ENCODE measurements at places on chromosomes 5 and 9. TPM values are rescaled to one million over a fixed set of nuclear protein-coding genes. Genes with fewer than 3 reads are reported as not detected.

DNA sequence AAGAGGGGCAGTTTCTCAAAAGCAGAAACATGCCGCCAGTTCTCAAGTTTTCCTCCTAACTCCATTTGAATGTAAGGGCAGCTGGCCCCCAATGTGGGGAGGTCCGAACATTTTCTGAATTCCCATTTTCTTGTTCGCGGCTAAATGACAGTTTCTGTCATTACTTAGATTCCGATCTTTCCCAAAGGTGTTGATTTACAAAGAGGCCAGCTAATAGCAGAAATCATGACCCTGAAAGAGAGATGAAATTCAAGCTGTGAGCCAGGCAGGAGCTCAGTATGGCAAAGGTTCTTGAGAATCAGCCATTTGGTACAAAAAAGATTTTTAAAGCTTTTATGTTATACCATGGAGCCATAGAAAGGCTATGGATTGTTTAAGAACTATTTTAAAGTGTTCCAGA, 142.8 kb downstream of the NTRK2 start:
- H3K27me3 ChIP-seq = no peaks in the 10 kb centered on the region
- DNase-seq = no peak
- no peaks in the 10 kb centered on the region for H3K4me1 ChIP-seq
- H3K27ac ChIP-seq = no peak overlapping the region
- no peaks in the 10 kb centered on the region for H3K36me3 ChIP-seq

DNA sequence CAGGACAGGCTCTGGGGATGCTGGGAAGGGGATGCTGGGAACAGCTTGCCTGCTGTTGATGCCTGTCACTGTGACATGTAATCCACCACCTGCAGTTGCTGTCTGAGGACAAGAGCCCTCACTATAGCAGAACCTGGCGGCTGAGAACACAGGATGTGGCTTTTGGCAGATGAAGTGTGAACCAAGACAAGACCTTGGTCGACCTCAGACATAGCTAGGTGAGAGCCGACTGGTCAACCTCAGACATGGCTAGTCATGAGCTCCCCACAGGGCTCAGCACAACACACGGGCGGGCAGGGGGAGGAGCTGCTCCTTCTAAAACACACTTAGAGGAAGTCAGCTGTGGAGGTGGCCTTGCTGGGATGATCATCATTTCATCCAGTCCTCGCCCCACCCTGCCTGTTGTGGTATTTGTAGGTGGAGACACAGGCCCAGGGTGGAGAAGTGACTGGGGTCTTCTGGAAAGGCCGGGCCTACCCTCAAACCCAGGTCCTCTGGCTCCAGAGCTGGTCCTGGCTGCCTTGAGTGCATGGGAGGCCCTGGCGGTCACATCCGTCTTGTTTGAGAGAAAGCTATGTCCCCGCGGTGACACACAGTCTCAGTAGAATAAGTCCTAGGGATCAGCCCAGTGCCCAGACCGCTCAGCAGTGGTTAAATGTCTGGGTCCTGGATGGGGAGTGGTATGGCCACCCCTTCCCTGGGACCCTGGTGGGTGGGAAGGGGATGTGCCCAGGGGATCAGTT, 6.1 kb downstream of the SUSD3 start:
- H3K4me3 ChIP-seq = no peak overlapping the region
- DNase-seq = no peak
- H3K4me1 ChIP-seq = no peaks in the 10 kb centered on the region
- no peak overlapping the region for H3K27ac ChIP-seq
- no peaks in the 10 kb centered on the region for H3K27me3 ChIP-seq

GRCh38 chr9:68739621-68740174, 34.7 kb downstream of the PIP5K1B start:
- no peaks in the 10 kb centered on the region for H3K4me1 ChIP-seq
- H3K4me3 ChIP-seq = no peak overlapping the region
- H3K36me3 ChIP-seq = no peaks in the 10 kb centered on the region
- peak overlapping the region; percentile 0 for H3K27ac ChIP-seq
- H3K27me3 ChIP-seq = no peaks in the 10 kb centered on the region

- no peak overlapping the region for H3K4me3 ChIP-seq
- H3K4me1 ChIP-seq = no peaks in the 10 kb centered on the region
- H3K27ac ChIP-seq = no peak overlapping the region
- H3K27me3 ChIP-seq = no peaks in the 10 kb centered on the region
These were observed 69.4 kb downstream of the TRPC7 start for GRCh38 chr5:136295914-136296313.

GRCh38 chr5:43020399-43020746, 19.7 kb downstream of the ANXA2R start:
- peak overlapping the region; percentile 78 for H3K27ac ChIP-seq
- no peaks in the 10 kb centered on the region for H3K36me3 ChIP-seq
- H3K4me3 ChIP-seq = peak overlapping the region; percentile 53
- peaks cover 31% of the 10 kb centered on the region for H3K27me3 ChIP-seq
- H3K4me1 ChIP-seq = peaks cover 17% of the 10 kb centered on the region

DNA sequence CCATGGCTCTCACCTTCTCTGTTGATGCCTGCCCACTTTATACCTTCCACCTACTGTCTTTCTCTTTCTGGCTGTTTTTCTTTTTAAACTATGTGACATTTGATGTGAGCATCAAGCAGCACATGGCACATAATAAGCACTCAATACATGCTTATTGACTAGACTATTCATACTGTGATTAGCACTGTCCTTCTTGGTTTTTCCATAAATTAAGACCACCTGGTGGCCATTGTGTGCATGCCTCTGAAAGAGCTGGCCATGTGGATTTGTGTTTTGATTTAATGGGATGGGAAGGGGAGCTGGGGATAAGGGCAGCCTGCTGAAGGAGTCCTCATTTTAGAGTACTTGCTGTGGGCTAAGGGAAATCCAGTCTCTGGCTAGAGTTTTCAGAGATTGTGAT, 79.4 kb downstream of the ARHGEF28 start:
- no peak overlapping the region for H3K4me3 ChIP-seq
- DNase-seq = no peak
- no peaks in the 10 kb centered on the region for H3K27me3 ChIP-seq
- H3K36me3 ChIP-seq = no peaks in the 10 kb centered on the region
- H3K27ac ChIP-seq = no peak overlapping the region

DNA sequence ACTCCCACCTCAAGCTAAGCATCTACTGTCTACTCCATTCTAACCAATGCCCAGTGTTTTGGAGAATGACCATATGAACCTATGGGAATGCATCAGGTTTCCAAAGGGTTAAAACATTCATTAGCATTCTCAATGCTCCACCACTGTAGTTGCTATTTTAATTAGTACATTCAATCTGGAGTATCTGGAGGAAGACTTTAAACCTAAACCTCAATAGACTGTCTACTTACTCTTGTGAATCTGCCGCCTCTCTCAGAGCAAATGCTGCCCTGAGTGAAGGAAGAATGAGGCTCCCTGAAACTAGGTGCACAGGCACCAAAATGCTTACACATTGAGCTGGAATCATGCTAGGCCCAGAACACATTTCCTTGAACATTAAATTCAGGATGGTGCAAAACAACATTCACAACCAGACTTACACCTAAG, 2.0 kb downstream of the ENC1 start:
- H3K36me3 ChIP-seq = no peaks in the 10 kb centered on the region
- H3K4me1 ChIP-seq = peaks cover 22% of the 10 kb centered on the region
- H3K4me3 ChIP-seq = peak overlapping the region; percentile 71

DNA sequence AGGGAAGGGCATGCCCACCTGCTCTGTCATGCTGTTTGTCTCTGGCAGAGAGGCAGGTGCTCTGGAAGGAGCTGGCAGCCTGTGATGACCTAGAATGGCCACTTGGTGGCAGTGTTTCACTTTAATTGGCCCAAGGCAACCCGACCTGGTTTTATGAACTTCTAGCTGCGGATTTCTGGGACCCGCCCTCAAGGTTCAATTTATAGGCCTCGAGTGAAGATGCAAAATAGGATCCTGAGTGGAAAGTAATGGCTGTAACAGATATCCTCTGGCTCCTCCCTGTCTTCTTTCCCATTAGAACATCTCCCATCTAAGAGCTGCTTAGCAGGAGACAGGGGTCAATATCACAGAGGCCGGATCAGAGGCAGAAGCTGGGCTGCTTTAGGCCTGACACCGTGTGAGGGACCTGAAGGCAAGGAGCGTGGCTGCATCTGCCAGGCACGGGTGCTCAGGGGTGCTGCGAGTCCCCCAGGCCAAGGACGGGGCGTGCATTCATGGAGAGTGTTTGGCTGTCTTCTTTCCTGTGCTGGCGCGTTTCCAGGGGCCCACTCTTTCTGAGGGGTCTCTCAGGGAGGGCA, 56.7 kb upstream of the SLC28A3 start:
- peak; percentile 73 for DNase-seq
- H3K4me3 ChIP-seq = no peak overlapping the region
- no peaks in the 10 kb centered on the region for H3K36me3 ChIP-seq
- no peaks in the 10 kb centered on the region for H3K4me1 ChIP-seq
- peaks cover 4% of the 10 kb centered on the region for H3K27me3 ChIP-seq
- H3K27ac ChIP-seq = no peak overlapping the region

DNA sequence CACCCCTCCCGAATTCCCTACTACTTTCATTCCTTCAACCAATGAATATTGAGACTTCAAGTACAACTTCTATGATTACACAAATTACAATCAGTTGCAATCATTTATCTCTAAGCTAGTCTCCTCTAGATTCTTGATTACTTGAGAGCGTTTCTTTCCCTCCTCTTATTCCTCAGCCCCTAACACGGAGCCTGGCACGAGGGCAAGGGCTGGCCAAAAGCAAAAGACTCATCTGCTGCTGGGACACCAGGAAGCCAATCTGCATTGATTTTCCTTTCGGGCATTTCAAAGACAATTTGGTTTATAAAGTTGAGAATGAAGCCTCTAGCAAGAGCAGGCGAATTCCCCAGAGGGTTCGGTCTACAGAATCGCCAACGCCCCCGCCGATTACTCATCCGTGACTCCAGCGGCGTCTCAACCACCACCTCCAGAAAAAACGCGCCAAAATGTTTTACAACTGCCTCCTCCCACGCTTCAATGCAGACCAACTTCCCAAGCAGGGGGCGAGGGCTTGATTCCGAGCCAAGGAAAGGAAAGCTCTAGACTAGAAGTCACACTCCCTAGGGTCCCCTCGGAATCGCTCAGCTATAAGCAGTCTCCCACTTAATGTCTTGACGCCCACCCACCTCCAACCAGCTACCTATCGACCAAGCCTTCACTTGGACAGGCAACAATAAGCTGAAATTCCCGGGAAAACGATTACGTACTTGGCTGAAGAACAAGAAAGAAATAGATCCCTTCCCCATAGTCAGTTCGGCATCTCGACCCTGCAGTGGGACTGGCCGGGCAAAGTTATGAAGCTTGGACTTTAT, 1.5 kb downstream of the PCSK1 start:
- no peak for DNase-seq
- no peaks in the 10 kb centered on the region for H3K4me1 ChIP-seq
- H3K27me3 ChIP-seq = peaks cover 32% of the 10 kb centered on the region
- no peak overlapping the region for H3K27ac ChIP-seq
- H3K36me3 ChIP-seq = no peaks in the 10 kb centered on the region
- H3K4me3 ChIP-seq = no peak overlapping the region

- no peaks in the 10 kb centered on the region for H3K4me1 ChIP-seq
- no peak for DNase-seq
- no peaks in the 10 kb centered on the region for H3K36me3 ChIP-seq
- no peak overlapping the region for H3K27ac ChIP-seq
- H3K27me3 ChIP-seq = no peaks in the 10 kb centered on the region
- no peak overlapping the region for H3K4me3 ChIP-seq
These were observed 6.0 kb upstream of the PRRT1B start for GRCh38 chr9:131539223-131539923.

GRCh38 chr5:94314460-94315131, 303.8 kb downstream of the KIAA0825 start:
- no peaks in the 10 kb centered on the region for H3K4me1 ChIP-seq
- no peak overlapping the region for H3K27ac ChIP-seq
- H3K36me3 ChIP-seq = no peaks in the 10 kb centered on the region
- no peak for DNase-seq

GRCh38 chr5:132774406-132774805, 2.6 kb downstream of the SEPTIN8 start:
- peak; percentile 46 for DNase-seq
- no peaks in the 10 kb centered on the region for H3K27me3 ChIP-seq
- H3K27ac ChIP-seq = peak overlapping the region; percentile 75
- peaks cover 49% of the 10 kb centered on the region for H3K4me1 ChIP-seq

DNA sequence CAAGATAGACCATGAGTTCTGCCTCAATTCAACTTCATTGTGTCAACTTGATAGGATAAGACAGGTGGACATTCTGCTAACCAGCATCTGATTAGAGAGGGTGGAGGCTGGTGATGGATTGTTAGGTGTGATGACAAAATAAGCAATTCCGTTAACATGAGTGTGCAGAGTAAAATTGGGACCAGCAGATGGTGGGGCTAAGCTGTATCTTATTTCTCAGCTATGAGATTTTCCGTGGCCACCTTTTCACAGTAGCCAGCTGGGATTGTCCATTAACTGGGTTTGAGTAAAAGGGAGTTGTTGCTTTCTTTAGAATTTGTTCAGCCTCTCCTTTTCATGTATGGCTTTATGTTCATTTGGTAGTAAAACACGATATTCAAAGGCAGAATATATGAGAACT, 28.8 kb upstream of the TAL2 start:
- H3K4me1 ChIP-seq = no peaks in the 10 kb centered on the region
- DNase-seq = no peak
- no peak overlapping the region for H3K27ac ChIP-seq
- H3K4me3 ChIP-seq = no peak overlapping the region
- no peaks in the 10 kb centered on the region for H3K27me3 ChIP-seq

DNA sequence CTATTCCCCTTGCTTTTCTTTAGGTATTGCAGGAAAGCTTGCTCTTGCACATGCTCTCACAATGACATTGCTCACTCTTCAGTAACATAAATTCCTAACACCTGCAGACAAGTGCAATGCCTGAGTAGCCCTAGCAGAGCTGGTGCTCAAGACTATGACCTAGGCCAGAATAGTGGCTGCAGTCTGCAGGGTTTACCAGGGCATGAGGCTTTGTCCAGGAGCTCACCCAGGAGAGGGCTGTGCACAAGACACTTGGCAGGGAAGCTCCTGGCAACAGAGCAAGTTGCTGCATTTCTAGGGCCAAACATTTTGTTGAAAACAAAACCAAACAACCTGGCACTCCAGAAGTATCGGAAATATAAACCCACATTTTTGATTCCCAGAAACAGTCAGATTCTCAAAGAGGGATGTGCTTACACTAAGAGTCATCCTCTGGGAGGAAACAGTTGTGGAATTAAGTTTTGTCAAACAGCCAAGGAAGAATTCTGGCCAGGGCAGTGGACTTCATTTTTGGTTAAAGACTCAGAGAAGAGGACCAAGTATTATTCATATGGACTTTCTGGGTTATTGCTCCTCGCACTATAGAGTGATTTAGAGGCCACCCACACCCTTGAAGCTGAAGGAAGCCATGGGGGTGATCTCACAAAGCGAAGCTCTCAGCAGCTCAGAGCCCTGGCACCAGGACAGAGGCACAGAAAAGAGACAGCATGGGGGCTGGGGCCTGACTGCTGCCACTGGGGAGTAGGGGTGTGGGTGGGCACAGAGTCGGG, 44.9 kb downstream of the MACROH2A1 start:
- peak overlapping the region; percentile 36 for H3K27ac ChIP-seq
- H3K27me3 ChIP-seq = no peaks in the 10 kb centered on the region
- H3K4me3 ChIP-seq = no peak overlapping the region
- peak; percentile 63 for DNase-seq

PCDHGB4 gene
- polyA plus RNA-seq = 0.54 TPM

NR5A1 gene
- not detected for polyA plus RNA-seq

ADRB2 gene
- polyA plus RNA-seq = not detected

CNTNAP3B gene
- polyA plus RNA-seq = 3.6 TPM

NRARP gene
- polyA plus RNA-seq = 20.4 TPM

ZNF354C gene
- polyA plus RNA-seq = 0.23 TPM

EDIL3 gene
- polyA plus RNA-seq = 8.6 TPM

SMIM33 gene
- polyA plus RNA-seq = 5.1 TPM

PCDHGB6 gene
- 1.2 TPM for polyA plus RNA-seq

Data from sigmoid colon (tissue), 7 donors.